ENCODE measurements at places on chromosomes 3 and 15. TPM values are rescaled to one million over a fixed set of nuclear protein-coding genes. Genes with fewer than 3 reads are reported as not detected.

- DNase-seq, result no peak
Observed at GRCh38 chr3:129502641-129503408, 25.6 kb upstream of the RHO start.

- DNase-seq, result no peak
Observed at GRCh38 chr15:66138096-66138783, 115.3 kb downstream of the MEGF11 start.

DNA sequence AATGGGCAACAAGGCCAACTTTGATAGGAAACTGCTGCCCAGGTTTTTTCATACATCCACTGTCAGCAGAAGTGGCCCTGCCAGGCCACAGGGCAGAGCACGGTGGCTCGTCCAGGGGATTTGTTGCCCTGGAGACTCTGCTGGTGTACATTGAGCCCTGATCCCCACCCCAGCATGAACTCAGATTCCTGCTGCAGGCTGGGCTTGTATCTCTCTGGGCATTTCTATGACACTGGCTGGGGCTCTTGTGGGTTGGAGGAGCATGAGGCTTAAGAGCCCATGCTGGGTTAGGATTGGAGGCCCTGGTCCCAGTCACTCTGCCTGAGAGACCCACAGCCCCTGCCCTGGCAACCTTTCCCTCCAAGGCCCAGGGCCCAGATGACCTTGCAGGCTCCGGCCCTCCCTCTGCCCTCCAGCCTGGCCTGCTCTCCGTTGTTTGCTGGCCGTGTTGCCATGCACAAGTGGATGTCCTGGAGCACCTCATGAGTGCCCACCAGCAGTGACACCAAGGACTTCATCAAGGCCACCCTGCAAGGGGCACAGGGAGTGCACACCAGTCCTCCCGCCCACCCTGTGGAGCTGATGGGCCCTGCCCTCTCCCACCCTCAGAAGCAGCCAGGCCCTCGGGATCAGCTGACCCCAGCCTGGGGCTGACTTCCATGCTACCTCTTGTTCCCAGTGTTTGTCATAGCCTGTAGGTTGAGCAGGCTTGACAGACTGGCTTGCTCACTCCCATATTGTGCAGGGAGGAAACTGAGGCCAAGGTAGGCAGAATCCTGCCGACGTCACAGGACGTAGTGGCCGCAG, 58.2 kb downstream of the ZNF445 start:
- DNase-seq, result no peak

DNA sequence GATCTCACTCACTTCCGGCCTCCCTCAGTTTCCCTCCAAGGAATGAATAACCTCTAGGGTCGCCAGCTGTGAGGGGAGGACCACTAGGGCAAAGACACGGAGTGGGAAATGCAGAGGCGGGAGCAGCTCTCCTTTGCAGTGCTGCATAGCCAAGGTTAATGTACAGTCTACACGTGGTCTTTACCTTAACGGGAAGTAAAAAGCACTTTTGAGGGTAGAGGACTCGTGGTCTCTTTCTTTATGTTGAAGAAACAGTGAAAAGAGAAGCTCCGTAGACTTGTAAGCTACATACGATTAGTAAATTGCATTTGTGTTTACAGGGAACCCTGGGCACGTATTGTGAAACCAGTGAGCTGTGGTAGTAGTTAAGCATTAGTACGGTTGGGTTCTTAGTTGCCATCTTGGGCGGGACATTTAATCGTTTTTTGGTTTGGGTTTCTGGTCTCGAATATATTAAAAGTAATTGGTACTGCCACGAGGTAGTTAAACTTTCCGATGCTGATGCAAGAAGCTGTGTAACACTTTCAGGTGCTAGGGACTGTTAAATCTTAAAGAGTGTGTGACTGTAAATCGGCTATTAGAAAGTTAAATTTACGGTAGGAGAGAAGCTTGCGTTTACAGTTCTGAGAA, 828 bp downstream of the U2SURP start:
- DNase-seq, result no peak

DNA sequence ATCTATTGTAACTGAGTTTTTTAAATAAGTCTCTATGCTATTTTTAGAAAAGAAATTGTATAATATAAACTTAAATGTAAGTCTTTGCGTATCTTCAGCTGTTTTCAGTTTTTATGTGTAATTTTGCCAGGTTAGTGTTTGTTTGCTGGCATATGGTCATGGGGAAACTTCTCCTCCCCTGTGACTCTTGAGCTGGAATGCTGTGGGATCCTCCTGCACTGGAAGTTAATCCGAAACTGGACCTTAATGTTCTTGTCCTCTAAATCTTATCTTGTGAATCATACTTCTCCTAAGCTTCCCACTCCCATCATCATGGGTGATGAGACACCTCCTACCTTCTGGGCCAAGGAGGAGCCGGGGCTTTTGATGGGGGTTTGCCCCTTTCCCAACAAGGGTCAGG, 52.4 kb upstream of the CHST2 start:
- no peak for DNase-seq

GRCh38 chr3:134480546-134480945, 5.2 kb downstream of the ANAPC13 start:
- DNase-seq, result no peak

Gene DAZL
- 0.33 TPM for total RNA-seq

Gene ADAMTSL3
- total RNA-seq, result 0.64 TPM

Gene AQP9
- total RNA-seq, result not detected

Gene NMNAT3
- total RNA-seq, result 0.62 TPM

Gene CACNA2D2
- 17.3 TPM for total RNA-seq

Gene RPP25
- 24.0 TPM for total RNA-seq

Data from endothelial cell (in vitro differentiated cells).